ENCODE measurements at places on chromosomes 1 and 21.

GRCh38 chr1:46246548-46247435 lies 771 bp upstream of the RAD54L start:
- DNase-seq: no peak

GRCh38 chr21:32207406-32207716 lies 71.5 kb downstream of the MIS18A start:
- no peak for DNase-seq

- DNase-seq: no peak
These were observed 67.0 kb downstream of the PLEKHA6 start for GRCh38 chr1:204292740-204293139.

DNA sequence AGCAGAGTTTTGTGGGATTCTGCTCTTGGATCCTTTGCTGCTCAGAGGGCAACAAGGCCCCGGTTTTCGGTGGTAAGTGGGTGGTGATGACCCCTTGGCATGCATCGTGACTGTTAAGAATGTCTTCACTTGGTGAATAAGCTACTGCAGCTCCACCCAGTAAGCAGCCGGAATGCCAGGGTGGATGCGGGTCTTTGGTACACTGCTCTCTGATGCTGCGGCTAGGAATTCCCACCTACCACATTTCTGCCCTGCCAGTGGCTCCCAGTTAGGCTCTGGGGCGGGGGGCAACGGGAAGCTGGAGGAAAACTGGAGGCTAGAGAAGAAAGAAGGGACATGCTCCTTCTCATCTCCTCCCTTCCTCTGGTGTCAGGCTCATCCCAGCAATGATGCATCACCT lies 180.4 kb upstream of the GALNT2 start:
- DNase-seq: no peak

- no peak for DNase-seq
These were observed 295.1 kb upstream of the POU3F1 start for GRCh38 chr1:38341694-38342093.

GRCh38 chr1:20089328-20090077 lies 19.5 kb downstream of the PLA2G5 start:
- no peak for DNase-seq

DNA sequence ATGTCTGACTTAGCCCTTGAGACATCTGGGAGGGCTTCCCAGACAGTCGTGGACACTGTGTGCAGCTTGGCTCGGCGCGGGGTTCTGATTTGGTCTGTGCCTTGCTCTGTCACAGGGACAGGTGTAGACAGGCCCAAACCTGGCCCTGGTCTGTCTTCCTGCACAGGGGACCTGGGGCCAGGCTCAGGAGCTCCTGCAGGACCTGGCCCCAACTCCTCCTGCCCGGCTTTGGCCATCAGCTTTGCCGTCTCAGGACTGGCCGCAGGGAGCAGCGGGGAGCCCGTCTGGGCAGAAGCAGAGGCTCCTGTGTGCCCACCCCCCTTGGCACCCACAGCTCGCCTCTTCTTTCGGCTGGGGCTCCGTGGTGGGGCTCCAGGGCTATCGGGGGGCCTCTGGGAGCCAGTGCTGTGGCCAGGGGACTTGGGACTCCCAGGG lies 1.7 kb downstream of the PERM1 start:
- no peak for DNase-seq

GRCh38 chr1:67721112-67721511 lies 36.1 kb downstream of the GADD45A start:
- no peak for DNase-seq

- no peak for DNase-seq
These were observed 27.4 kb upstream of the TBX15 start for GRCh38 chr1:119015547-119015946.

DNA sequence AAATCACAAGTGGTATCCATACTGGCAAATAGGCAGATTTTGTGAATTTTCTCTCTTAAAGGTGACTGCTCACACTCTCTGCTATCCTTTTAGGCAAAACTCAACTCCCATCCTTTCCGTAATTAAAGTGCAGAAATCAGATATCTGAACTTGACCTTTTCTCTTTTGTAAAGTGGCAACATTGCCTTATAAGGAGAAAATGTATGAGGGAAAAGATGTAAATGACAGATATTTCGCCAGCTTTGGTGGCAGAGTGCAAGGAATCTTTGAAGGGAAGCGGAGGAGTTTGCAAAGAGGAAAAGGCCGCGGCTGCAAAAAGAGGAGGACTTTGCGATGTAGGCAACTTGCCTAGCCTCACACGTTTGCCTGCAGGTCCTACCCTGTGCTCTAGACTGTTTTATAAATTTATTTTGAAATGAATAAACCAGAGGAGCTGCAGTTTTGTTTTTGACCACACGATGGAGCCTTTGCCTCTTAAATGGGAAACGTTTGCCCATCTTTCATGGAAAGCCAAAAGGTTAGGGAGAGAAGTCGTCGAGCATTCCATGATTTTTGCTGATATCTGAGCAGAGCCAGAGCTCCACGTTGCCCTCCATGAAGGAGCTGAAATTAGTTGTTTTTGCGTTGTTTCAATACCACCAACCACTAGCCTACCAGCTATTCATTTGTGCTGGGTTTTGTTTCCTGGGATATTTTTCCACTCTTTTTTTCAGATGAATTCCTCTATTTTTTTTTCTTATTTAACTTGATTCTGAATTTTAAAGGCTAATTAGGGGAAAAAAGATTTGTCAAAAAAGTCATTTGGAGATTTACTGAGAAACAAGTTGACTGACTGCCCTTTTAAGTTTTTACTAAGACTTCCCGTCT lies 242.3 kb downstream of the LMX1A start:
- no peak for DNase-seq

- no peak for DNase-seq
These were observed 90.8 kb upstream of the SLC2A1 start for GRCh38 chr1:43049481-43049880.

- DNase-seq: no peak
These were observed 23.9 kb downstream of the WDR64 start for GRCh38 chr1:241675983-241676382.

- no peak for DNase-seq
These were observed 27.1 kb upstream of the RERE start for GRCh38 chr1:8844501-8845006.

GRCh38 chr1:220274251-220274855 lies 2.1 kb upstream of the RAB3GAP2 start:
- no peak for DNase-seq

- no peak for DNase-seq
These were observed at the start of gene PRKAA2 for GRCh38 chr1:56644919-56645676. PRKAA2 (plus strand) TSS chr1:56645314; CDS start chr1:56645388, 74 bp downstream.

DNA sequence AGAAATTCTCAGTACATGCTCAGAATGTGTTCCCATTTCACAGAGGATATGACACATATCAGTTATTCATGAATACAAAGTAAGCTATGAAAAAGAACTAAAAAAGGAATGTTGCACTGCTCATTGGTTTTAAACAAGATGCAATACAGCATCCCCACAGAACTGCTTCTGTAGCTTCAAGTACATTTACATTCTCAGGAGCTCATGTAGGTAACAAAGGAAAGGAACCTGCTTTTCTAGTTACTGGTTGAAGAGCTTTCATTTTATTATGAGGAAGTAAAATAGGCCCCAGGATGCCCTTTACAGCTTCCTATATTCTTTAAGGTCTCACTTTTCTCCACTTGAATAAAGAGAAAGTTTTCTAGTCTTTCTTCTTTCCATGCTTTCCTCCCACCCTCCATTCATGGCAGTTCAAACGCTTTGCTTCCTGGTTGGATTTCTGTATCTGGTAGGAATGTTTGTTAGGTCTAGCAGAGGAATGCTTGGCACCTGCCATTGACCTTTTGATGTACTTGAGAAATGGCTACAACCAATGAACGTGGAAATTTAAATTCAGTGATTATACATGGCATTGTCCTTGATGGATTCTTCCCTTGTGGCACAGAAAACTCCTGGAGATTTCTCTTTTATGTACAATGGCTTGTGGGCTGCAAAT lies 27.1 kb upstream of the KCNK2 start:
- no peak for DNase-seq

DNA sequence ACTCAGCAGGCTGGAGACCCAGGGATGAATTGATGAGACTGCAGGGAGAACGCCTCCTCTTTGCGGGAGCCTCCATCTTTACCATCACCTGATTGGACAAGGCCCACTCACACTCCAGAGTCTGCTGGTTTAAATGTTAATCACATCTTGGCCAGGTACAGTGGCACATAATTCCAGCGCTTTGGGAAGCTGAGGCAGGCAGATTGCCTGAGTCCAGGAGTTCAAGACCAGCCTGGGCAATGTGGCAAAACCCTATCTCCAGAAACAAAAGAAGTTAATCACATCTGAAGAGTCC lies 121.8 kb upstream of the C1orf174 start:
- no peak for DNase-seq

DNA sequence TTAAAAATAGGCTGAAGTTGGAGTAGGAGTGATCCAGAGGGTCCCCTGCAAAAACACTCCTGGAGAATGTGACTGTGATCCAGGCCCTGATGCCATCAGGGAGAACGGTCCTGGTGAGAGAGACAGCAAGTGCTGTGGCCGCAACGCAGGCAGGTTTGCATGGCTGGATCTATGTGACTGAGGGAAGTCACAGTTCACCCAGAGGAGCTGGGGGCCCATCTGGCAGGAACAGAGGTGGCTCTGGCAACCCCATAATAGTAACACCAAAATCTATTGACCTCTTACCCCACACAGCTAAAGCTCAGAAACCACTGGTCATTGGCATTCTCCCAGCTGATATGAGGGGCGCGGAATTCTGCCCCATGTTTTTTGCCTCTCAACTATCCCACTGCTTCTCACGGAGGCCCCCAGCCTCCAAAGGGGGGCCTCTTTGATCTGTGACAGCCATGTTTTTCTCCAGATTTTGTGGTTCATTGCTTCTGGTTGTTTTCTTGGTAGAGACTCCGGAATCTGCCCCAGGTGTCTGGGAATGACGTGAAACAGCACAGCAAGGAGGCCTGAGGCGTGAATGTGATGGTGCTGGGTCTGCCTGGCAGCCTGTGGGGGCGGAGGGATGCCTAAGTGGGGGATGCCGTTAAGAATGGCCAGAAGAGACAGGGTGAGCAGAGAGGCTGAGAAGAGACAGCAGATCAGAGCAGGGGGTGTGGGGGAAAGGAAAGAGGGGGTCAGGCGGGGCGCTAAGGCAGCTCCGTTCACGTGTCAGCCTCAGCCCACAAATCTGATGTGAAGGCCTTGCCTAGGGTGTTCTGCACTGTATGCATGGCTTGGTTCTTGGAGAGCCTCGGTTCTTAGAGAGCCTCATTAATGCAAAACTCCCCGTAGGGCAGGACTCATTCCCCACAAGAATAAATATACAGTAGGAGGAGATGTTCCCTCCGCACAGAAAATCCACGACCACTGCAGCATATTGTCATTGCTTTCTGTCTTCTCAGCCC lies 23.5 kb downstream of the CASP9 start:
- no peak for DNase-seq

DNA sequence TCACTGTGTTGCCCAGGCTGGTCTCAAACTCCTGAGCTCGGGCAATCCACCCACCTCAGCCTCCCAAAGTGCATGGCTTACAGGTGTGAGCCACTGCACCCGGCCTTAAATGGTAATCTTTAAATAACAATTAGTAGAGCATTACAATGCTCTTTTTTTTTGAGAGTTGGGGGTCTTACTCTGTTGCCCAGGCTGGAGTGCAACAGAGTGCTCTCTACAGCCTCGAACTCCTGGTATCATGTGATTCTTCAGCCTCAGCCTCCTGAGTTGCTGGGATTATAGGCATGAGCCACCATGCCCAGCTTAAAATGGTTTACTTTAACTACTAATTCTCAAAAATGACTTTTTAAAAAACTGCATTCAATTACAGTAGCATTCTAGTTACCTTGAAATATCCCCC lies 52.2 kb downstream of the PIK3R3 start:
- DNase-seq: no peak

DNA sequence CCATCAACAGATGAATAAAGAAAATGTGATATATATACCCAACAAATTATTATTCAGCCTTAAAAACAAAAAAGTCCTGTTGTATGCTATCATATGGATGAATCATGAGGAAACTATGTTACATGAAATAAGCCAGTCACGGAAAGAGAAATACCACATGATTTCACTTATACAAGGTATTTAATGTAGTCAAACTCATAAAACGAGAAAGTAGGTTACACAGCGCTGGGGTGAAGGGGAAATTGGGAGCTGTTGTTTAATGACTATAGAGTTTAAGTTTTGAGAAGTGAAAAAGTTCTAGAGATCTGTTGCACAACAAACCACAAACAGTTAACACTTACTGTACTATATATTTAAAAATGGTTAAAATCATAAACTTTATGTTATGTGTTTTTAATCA lies 58.5 kb downstream of the SLC25A24 start:
- no peak for DNase-seq

- no peak for DNase-seq
These were observed 6.5 kb downstream of the NBL1 start for GRCh38 chr1:19650416-19651140.

DNA sequence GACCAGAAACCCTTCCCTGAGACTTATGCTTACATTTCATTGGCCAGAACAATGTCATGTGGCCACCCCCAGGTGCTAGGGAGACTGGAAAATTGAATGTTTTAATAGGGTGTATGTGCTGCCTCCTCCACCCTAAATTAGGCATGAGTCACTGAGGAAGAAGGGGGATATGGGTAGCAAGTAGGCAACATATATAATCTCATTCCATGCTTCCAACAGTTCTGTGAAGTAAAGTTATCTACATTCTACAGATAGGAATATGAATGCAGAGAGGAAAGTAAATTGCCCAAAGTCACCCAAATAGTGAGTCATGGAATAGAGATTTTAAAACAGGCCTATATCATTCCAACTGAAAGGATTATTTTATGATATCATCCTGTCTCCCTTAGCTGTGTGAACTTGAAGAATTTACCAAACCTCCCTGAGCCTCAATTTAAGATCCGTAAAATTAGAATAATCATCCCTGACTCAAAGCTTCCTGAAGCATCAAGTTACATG lies 168.6 kb upstream of the FGGY start:
- no peak for DNase-seq

DNA sequence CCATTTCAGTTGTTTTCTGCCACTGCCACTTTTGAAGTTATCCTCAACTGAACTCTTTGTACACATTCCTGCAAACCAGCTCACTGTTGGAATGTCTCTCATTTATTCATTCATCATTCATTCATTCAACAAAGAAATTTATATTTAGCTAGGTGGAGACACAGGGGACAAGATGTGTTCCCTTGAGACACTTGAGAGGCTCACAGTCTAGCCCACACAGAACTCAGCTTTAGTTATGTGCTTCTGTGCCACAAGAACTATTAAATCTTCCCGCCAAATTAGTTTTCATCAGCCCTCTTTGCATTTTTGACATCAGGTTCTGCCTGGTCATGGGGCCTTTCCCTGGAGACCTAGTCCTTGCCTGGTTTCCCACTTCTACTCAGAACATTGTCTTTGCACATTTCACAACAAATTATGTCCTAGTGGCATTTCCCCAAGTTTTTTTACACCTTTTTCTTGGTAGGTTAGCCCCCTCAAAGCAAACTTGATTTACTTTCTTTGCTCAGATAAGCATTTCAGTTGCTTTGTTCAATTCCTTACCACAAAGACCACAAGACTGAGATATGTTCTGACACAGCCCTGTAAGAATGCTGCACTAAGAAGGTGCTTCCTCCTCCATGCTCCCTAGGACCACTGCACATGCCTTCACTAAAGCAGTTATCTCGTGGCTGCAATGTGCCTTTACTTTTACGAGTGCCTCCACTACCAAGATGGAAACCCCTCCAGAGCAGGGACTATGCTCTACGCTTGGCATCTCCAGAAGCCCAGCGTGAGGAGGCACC lies 31.0 kb downstream of the ILDR2 start:
- DNase-seq: no peak
